Kidney glomerular epithelial cell (primary cell): ENCODE measurements at places on chromosomes 2 and 18.

DNA sequence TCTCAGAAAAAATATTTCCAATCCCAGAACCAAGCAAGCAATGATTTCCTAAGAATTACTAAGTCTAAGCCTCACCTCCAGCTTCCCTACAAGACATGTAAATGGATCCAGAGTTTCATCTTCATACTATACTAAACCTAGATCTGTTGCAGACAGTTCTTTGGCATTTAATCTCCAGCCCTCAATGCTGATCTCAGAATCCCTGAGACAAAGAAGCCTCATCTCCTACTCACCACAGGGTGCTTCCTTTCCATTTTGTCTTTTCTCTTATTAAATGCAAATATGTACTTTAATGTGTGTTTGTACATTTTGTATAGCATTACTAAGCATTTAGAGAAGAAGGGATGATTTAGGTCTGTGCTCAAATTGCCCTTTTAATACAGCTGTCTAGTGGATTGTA lies 954.9 kb downstream of the TDRD15 start:
- DNase-seq, result no peak

- DNase-seq, result no peak
Observed at GRCh38 chr2:98761267-98761781, 30.4 kb upstream of the MGAT4A start.

- DNase-seq, result no peak
Observed at GRCh38 chr2:235146871-235147565, 195.2 kb downstream of the SH3BP4 start.

DNA sequence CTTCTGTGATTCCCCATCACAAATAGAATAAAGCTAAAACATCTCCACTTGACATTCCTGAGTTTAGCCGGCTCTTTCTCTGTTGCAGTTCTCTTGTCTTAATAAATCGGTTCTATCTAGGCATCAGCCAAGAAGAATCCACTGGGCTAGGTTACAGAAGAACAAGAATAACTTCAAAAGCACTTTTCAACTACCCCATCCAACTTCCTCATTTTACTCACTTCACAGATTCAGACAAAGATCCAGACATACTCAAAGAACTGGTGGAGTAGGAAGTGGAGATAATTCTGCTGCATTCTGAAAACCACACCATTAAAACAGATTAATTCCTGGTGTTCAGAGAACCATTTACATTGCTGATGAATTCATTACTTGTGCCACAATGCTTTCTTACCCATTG lies 9.6 kb upstream of the ALPK2 start:
- DNase-seq, result peak; percentile 55

- DNase-seq, result no peak
Observed at GRCh38 chr2:98818164-98818563, 87.2 kb upstream of the MGAT4A start.

DNA sequence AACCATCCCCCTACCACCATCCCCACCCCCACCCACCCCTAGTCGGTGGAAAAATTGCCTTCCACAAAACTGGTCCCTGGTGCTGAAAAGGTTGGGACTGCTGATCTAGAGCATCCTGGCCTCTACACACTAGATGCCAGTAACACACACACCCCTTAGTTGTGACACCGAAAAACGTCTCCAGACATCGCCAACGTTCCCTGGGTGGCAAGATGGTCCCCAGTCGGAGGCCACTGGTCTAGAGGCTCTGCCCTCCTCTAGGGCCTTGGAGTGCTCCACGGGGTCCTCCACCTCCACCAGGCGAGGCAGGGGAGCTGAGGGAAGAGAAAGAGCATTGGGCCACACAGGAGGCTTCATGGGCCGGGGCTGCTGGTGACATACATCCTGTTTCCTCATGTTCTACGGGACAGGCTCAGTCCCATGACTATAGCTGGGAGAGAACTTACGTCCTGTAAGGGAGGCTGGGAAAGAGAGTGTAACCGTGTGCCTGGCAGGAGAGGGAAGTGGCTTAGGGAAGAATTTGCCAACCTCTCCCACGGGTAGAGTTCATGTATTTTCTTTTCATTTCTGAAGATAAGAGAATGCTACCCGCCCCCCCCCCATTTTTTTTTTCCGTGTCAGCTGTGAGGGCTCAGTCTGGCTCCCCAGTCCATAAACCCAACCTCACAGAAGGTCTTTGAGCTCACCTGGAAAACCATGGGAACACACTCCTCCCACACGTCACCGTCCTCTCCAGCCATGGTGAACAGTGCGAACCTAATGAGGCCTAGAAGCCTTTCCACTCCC lies 132.7 kb upstream of the MYCN start:
- DNase-seq, result no peak

- DNase-seq, result no peak
Observed at GRCh38 chr2:166057370-166058164, 70.3 kb downstream of the SCN1A start.

- no peak for DNase-seq
Observed at GRCh38 chr18:34031810-34032209, 192.9 kb downstream of the NOL4 start.

- no peak for DNase-seq
Observed at GRCh38 chr2:237594514-237594871, 4.0 kb upstream of the RAB17 start.

DNA sequence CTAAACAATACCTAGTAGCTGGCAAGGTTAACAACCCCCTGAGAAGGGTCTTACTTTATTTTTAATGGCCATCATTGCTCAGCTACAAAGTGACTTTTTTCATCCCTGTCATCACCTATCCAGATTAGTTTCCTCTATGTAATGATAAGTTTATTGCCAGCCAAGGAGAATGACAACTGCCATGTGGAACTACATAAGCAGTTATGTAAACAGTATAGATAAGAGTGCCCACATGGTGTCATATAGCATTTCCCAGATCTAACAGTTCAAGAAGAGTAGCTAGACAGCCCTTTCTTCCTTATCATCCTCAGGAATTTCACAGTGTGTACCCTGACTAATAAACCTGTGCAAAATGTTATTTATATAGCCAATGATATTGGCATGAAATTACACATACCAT lies 240.2 kb upstream of the PIK3C3 start:
- DNase-seq, result no peak

DNA sequence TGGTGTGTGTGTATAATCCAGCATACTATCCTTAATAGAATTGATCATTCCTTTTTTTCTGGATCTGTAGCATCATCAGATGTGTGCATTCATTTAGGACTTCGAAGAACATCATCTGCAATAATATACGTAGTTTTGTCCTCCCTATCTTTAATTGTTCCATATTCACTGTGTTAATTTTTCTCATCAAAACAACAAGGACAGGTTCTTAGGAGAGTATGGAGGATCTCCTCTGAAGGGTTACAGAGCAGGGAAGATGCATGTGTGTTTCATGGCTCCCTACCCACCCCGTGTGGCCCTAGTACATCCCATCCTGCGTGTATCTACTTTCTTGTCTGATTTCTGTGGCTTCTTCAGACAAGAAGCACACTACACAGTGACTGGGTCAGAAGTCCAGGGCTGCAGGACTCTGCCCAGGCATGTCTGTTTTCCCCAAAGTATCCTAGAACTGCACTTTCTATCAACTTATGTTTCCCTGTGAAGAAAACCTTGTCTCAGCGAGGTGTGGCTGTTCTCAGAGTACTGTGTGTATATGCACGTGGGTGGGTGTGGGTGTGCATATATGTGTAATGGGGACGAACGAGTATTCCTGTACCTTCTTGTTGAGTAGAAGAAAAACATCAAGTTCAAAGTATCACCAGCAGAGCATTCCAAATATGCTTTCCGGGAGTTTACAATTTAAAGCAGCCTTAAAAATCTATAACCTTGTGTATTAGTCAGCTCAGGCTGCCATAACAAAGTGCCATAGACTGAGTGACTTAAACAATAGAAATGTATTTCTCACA lies 220.4 kb upstream of the FOSL2 start:
- DNase-seq, result no peak

DNA sequence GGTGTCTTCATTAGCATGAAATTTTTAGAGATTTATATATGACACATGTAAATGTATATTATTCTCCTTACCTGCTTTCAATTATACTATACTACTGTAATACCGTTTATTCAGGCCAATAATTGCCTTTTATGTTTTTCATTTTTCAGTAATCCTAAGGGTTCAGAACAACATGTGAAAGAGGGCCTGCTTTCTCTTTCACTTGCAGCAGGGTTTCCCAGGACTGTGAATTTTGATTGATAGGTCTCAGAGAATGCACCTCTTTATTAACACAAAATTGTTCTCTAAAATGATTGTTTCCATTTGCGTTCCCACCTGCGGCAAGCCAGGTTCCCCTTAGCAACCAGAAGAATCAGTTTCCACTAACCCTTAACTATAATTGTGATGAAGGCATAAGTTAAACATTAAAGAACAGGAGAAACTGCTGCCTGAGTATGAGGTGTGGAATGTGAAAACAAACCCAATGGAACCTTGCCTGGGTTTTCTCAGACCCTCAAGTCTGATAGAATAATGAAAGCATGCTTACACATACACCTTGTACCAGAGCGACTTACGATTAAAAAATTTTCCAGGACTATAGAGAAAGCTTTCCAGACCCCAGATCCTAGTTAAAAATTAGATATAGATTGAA lies 1591.2 kb upstream of the LRRTM1 start:
- DNase-seq, result peak; percentile 80

GRCh38 chr2:14189929-14190328 lies 442.6 kb upstream of the LRATD1 start:
- DNase-seq, result peak; percentile 18

- DNase-seq, result no peak
Observed at GRCh38 chr2:73423913-73424312, 38.3 kb downstream of the ALMS1 start.

GRCh38 chr2:172021955-172022354 lies 22.2 kb downstream of the METAP1D start:
- DNase-seq, result no peak

DNA sequence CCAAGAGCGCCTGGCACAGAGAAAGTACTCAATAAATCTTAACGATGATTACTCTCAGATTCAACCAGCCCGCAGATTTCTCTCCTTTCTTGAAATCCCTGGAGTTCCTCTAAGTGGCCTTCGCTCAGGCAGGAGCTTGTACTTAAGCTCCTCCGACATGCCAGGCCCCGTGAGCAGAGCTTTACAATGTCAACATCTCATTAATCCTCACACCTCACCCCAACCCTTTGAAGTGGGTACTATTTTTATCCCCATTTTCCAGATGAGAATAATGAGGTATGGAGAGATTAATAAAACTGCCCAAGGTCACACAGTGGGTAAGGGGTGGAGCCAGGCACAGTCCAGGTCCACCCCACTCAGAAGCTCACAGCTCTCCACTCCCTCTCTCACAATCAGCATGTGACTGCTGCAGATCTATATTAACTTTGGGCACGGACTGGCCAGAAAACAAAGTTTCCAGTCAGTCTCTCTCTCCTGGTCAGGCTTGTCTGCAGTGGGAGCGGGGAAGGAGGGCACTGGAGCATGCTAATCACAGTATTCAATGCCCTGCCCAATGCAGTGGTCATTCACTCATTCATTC lies 18.0 kb downstream of the DNMT3A start:
- DNase-seq, result no peak

DNA sequence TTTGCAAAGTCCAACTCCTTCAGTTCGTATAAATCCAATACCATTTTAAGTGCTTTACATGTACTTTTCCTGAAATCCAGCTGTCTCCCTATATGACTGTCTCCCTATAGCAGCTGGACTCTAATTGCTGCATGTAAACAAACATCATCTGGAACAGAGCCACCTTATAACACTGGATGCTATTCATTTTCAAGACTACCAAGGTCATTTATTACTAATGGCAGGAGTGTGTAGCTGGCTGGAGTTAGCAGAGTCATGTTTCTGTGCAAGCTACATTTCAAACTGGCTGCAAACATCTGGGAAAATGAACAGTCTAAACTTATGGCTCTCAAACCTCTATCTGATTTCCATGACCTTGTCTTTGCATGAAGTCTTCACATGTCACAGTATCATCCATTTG lies 575.2 kb downstream of the PIK3C3 start:
- DNase-seq, result no peak

DNA sequence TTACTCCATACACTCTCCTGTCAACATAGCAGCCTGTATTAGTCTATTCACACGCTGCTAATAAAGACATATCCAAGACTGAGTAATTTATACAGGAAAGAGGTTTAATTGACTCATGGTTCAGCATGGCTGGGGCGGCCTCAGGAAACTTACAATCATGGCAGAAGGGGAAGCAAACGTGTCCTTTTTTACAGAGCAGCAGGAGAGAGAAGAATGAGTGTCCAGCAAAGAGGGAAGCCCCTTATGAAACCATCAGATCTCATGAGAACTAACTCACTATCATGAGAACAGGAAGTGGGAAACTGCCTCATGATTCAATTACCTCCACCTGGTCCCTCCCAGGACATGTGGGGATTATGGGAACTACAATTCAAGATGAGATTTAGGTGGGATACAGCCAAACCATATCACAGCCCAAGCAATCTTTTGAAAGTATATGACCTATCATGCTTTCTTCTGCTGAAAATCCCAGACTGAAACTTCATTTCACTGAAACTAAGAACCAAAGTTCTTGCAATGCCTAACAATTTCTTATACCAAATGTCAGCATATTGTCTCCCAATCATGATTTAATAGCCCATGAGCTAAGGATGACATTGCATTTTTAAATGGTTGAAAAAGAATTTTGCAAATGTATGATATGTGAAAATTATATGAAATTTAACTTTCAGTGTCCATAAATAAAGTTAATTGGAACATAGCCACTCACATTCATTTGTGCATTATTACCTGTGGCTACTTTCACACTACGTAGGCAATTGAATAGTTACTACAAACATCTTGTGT lies 686.8 kb upstream of the ZEB2 start:
- no peak for DNase-seq

- no peak for DNase-seq
Observed at GRCh38 chr2:68857855-68858456, 13.2 kb downstream of the BMP10 start.

- DNase-seq, result no peak
Observed at GRCh38 chr2:230075988-230076631, 7.4 kb upstream of the SLC16A14 start.

- DNase-seq, result peak; percentile 64
Observed at GRCh38 chr2:120312860-120313694, 32.9 kb upstream of the INHBB start.

DNA sequence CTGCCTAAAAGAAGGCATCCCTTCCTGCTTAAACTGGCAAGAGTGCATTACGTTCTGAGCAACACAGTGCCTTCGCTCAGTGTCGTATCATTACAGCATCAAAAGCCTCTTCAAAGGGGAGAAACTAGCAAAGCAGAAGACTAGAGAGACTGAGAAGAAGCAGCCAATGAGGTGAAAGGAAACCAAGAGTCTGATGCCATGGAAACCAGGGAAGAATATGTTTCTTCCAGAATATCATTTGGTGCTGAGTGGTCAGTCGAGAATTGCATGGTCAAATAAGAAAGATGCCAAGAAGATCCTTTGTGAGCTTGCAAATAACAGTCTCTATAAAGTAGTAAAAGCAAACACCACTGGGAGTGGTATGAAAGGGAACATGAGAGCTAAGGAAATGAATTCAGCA lies 312.1 kb upstream of the CHST9 start:
- no peak for DNase-seq

DNA sequence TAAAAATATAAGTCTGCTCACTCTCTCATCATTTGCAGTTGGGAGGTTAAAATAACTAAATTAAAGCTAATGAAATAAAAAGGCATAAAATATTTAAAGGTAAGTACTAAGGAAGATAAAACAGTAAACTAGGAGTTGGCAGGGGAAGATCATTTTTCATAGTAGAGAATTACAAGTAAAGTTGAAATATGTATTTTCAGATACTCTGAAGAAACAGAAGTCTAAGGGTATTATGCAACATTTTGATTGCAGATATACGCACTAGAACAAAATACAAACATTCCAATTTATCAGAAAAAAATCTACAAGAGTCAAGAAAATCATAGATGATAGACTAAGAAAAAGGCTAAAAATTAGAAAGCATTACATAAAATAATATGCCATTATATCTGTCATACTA lies 167.6 kb upstream of the CTAGE1 start:
- no peak for DNase-seq
